ENCODE measurements at places on chromosomes 4 and X. TPM values are rescaled to one million over a fixed set of nuclear protein-coding genes. Genes with fewer than 3 reads are reported as not detected.

DNA sequence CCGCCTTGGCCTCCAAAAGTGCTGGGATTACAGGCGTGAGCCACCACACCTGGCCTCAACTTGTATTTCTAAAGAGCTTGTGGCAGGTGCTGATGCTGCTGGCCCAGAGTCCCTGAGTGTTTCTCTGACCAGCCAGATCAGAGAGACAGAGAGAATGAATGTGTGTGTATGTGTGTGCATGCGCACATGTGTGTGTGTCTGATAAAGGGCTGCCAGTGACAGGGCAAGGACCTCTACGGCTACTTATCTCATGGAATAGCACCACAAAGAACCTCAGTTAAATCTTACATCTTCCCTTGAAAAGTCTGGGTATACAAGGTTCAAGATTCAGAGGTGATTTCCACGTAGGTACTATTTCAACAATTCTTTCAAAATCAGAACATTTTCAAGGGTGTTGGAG, 86.0 kb downstream of the SCD5 start:
- DNase-seq = no peak

DNA sequence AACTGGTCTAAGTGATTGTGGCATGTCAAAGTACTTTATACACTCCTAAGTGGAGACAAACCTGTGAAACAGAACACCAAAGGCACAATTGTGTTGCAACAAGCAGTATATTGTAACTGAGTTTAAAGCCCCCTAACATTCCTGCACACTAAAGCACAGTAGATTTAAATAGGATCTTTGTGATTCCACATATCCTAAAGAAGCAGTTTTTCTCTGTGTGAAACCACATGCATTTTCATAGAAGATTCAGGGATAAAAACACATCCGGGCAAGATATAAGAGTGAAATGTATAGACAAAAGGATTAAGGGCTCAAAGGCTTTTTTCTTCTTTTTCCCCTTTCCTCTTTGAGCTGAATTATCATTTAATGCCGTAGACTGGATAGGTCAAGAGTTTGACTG, 82.2 kb downstream of the ANK2 start:
- no peak for DNase-seq

GRCh38 chr4:129532573-129532972, 436.6 kb downstream of the C4orf33 start:
- DNase-seq = no peak

DNA sequence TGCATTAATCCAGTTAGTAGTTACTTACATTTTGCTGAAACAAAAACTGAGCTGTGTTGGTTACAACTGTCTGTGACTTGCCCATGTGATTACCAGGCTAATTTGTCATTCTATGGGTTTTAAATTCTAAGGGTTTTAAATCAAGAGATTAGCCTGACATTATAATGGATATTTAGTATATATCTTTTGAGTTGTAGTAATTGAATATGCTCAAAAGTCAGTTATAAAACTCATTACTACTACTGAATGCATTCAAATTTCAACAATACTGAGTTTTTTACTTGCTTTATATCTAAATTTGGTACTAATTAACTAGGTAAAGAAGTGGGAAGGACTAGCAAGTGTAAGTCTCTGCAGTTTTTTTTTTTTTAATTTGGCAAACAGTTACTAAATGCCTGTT, 14.7 kb downstream of the LARP7 start:
- DNase-seq = no peak

DNA sequence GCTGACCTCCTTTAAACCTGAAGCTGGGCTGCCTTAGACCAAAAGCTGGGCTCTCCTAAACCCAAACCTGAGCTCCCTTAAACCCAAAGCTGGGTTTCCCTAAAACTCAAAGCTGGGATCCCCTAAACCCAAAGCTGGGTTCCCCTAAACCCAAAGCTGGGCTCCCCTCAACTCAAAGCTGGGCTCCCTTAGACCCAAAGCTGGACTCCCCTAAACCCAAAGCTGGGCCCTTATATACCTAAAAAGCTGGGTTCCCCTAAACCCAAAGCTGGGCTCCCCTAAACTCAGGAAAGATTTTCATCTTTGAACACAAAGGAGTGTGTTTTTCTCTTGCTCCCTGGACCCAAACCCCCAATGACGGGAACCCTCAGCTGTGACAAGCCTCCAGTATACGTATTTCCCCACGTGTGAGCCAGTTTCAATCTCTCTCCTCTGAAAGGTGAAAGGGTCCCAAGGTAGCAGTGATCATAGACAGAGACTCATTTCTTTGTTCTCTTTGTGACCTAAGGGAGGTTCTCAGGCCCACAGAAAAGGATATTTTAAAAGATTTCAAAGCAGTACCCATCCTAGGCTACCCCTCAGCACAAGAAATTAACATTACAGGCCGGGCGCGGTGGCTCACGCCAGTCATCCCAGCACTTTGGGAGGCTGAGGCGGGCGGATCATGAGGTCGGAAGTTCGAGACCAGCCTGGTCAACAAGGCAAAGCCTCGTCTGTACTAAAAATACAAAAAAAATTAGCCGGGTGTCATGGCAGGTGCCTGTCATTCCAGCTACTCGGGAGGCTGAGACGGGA, 31.3 kb upstream of the ASMTL start:
- no peak for DNase-seq

DNA sequence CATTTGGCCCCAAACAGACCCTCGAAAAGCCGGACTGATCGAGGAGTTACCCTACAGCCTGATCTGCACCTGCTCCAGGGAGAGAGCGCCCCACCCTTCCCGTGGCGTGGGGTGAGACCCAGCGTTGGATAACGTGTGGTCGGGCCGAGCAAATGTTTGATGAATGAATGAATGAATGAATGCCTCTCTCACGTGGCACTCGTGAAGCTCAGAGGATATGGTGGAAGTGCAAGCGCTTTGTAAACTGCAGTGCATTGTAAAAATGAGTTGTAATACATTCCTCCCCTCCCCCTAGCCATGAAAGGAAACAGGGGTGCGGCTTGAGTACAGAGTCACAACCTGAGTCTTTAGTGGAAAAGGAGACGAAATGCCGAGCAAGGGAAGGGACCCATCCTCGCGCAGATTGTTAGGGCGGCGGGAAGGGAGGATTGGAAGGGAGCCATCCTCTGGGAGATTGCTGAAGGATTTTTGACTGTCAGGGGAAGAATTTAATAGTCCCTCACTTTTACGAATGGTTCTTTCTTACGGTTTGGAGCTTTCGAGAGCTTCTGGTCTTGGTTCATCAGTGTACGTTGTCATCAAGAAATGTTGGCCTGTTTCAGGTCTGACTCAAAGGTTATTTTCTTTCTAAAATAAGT, 772 bp upstream of the FBXW7 start:
- no peak for DNase-seq

DNA sequence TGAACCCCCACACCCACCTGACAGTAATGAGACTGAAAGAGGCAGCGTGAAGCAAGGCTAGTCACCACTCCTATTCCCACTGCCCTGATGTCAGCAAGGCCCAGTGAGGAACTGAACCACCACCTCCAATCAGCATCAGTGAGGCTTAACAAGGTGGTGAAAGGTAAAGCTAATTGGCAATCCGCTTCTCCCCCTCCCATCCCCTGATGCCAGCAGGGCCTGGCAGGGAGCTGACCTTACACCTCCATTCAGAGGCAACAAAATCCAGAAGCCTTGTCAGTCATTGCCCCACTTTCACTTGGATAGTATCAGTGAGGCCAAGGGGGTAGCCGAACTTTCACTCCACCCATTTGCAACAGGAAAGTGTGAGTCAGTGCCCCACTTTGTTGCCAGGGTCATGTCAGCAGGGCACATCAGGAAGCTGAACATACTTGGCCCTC, 60.8 kb downstream of the AWAT2 start:
- peak; percentile 43 for DNase-seq

GRCh38 chr4:44186096-44186849, 262.3 kb downstream of the KCTD8 start:
- no peak for DNase-seq

- DNase-seq = no peak
These were observed 5.1 kb upstream of the GABRQ start for GRCh38 chrX:152632445-152633097.

GRCh38 chrX:2434270-2435163, 66.3 kb downstream of the DHRSX start:
- DNase-seq = no peak

DNA sequence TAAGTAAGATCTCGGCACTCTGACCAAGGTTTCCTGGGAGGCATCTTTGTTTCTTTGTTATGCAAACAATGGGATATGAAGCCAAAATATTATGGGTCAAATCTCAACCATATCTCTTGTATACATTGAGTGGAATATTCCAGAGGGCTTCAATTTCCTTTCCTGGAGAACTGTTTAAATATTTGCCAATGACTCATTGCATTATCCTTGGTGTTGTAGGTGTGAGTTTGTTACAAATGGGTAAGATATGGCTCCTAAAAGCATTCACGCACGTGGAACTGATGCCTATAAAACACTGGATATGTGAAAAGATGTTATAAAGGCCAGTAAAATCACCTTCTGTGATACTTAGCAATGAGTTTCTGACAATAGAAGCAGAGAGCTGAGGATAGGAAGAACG, 150.5 kb upstream of the WDR1 start:
- DNase-seq = no peak

DNA sequence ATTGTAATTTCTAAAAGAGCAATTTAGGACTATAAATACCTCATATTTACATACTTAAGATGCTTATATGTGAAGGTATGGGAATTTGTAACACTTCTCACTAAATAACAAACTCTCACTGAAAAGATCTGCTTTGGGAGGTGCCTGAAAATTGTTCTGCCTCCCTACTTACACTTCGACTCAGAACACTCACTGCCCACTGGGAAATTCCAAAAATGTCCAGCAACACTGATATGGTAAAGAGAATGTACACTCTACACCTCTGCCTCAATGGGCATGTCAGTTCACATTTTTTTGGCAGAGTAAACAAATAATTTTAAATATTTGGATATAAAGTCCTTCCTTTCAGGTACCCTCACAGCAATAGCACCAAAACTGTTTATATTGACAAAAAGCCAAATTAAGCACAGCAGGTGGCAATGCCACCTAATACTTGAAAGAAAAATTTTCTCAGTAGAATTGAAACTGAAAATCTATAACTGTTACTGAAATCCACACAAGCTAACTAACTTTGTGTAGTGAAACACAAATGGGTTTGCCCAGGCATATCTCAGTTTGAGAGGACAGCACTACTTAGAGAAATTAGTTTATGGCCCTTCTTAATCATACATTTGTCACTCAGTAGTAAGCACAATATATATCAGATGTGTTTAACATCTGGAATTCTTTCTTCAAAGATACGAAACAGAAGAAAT, 67.1 kb downstream of the PRDM5 start:
- no peak for DNase-seq

DNA sequence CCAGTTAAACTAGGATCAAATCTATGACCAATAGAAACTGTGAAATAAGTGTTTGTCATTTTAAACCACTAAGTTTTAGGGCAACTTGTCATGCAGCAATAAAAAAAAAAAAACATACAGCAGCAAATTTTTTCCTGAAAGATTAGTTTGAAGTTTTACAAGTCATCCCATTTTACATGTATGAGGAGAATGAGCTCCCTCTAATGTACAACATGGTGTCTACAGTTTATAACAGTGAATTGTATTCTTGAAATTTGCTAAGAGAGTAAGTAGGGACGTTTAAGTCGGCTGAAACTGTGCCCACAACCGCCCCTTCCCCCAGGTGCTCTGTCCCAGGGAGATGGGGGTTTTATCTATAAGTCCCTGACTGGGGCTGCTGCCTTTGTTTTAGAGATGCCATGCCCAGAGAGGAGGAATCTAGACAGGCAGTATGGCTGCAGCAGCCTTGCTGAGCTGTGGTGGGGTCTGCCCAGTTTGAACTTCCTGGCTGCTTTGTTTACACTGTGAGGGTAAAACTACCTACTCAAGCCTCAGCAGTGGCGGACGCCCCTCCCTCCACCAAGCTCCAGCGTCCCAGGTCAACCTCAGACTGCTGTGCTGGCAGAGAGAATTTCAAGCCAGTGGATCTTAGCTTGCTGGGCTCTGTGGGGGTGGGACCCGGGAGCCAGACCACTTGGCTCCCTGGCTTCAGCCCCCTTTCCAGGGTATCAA, 499.3 kb upstream of the CT83 start:
- no peak for DNase-seq

GRCh38 chr4:149264093-149264733, 551.4 kb downstream of the IQCM start:
- DNase-seq = no peak

GRCh38 chr4:41256740-41257256, at the start of gene UCHL1:
UCHL1 (plus strand) TSS chr4:41256928; CDS start chr4:41256977, 49 bp downstream.
- peak; percentile 53 for DNase-seq

DNA sequence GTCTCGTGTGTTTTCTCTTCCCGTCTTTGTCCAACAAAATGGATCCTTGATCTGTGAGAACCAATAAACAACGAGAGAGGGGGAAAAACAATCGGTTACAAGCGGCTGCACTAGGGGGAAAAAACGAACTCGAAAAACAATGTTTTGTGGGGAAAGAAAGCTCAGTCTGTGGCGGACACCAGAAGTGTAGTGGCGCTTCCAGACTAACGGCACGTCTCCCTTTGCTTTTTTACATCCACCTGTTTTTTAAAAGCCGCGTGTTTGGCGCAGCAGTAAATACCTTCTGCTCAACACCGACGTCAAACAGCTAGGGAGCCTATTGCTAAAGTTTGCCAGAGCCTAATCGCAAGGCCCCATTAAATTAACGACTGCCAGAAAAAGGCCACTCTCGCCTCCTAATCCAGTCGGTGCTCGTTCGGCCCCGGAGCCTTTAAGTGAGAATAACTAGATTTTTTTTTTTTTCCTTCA, 3.3 kb downstream of the NKX6-1 start:
- DNase-seq = no peak

DNA sequence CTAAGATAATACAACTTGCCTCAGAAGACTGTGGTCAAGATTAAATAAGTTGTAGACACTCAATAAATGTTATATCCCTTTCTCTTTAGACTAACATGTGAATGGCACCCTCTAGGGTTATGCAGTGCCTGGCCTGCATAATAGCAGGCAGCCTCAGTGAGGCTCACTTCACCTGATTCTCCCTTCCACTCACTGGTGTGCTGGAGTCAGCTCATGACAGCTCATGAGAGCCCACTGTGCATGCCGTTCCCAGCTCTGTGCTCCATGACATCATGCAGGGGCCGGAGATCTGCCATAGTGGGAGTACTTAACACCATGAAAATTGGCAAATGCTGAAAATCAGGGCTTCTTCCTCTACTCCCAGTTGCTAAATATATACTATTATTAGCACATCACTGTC, 64.5 kb downstream of the TEC start:
- DNase-seq = no peak

- DNase-seq = peak; percentile 56
These were observed 1.9 kb downstream of the DHRSX start for GRCh38 chrX:2498781-2499302.

- no peak for DNase-seq
These were observed 231.5 kb downstream of the PCDH18 start for GRCh38 chr4:137300776-137301175.

DNA sequence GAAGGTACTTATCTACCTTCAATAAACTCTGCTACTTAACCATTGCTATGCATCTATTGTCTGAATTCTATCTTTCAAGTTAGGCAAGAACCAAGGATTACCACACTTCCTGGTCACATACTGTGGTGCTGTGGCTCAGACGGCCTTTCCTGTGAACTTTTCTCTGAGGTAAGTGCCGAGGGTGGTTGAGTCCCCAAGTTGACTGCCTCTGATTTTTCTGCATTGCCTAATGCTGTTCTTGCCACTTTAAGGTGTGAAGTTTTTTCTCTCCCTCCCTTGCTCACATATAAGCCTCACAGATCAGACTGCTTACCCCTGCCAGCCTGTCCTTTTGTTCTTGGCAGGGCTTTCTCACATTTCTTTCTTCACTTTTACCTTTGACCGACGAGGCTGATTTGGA, 348.0 kb upstream of the POU3F4 start:
- DNase-seq = no peak

Gene AMOT
- total RNA-seq = 8.6 TPM

Gene RAB40A
- total RNA-seq = not detected

Gene AKAP4
- total RNA-seq = not detected

Gene MAGEA1
- not detected for total RNA-seq

Gene PAGE2B
- total RNA-seq = not detected

Gene CITED1
- total RNA-seq = not detected

Gene ART3
- 164 TPM for total RNA-seq

All from Right ventricle myocardium superior (tissue), 1 donor.